Glutamatergic neuron (in vitro differentiated cells): ENCODE measurements at places on chromosomes 2 and 18. TPM values are rescaled to one million over a fixed set of nuclear protein-coding genes. Genes with fewer than 3 reads are reported as not detected.

The IL1F10 gene
- total RNA-seq: not detected

The CNTNAP5 gene
- total RNA-seq: 22.0 TPM

The MYOM1 gene
- 1.3 TPM for total RNA-seq

The GRB14 gene
- 0.83 TPM for total RNA-seq
